ENCODE measurements at places on chromosomes 7 and 10. TPM values are rescaled to one million over a fixed set of nuclear protein-coding genes. Genes with fewer than 3 reads are reported as not detected.

GRCh38 chr10:93601146-93601773 is at the start of gene RBP4:
RBP4 (minus strand) TSS chr10:93601235; CDS start chr10:93601028, 207 bp downstream.
- DNase-seq: no peak

DNA sequence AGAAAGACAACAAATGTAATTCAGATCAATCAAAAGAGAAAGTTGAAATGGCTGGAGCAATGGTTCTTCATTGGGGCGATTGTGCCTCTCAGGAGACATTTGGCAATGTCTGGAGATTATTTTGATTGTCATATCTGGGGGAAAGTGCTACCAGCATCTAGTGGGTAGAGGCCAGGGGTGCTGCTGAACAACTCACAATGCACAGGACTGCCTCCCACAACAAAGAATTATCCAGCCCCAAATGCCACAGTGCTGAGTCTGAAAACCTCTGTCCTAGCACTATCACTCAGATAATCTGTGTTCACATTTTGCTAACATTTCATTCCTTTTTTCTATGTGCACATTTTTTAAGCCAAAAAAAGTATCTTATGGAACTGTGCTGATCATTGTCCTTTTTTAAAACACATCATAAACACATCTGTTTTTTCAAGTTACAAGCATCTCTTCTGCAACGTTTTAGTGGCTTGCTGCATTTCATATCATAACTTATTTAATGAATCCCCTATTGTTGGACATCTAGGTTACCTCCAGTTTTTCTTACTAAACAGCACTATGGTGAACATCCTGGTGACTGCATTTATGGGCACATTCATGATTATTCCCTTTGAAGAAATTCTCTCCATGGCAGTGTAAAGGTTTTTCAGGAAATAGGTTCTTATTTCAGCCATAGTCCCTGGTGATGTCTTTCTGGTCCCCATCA is 114.2 kb downstream of the C10orf105 start:
- no peak for DNase-seq

DNA sequence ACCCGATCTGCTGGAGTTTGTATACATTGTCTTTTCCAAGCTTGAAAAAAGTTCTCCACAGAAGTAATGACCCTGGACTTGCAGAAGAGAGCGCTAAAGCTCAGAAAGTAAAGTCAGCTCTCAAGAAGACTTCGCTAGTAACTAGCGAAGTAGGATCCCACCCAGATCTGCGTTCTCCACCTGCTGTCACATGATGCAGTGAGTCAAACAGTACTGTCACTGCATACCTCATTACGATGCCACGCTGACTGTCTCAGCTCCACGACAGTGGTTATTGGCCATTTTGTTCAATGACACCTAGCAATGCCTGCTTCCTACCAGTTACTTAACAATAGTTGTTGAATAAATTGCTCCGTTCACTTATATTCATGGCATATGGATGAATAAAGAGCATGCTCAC is 29.7 kb upstream of the SEC61G start:
- DNase-seq: no peak

DNA sequence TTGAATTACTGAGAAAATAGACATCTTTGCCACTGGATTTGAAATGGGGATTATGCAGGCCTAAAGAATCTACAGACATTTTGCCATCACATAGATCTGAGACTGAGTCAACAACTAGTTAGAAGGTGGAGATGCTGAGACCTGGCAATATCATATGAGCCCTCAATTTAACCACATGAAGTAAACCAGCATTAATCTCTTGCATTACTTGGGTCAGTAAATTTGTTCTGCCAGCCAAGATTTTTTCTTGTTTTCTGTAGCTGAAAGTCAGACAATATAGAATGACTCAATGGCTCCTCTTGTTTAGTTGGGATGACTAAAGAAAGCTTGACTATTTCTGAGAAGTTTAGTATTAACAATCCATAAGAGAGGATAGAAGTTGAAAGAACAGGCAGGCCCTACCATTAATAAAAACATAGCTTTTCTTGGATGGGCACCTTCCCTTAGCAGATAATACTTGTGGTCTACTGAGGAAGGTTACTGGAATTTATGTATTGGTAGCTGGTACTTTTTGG is 396.7 kb upstream of the SORCS1 start:
- no peak for DNase-seq

DNA sequence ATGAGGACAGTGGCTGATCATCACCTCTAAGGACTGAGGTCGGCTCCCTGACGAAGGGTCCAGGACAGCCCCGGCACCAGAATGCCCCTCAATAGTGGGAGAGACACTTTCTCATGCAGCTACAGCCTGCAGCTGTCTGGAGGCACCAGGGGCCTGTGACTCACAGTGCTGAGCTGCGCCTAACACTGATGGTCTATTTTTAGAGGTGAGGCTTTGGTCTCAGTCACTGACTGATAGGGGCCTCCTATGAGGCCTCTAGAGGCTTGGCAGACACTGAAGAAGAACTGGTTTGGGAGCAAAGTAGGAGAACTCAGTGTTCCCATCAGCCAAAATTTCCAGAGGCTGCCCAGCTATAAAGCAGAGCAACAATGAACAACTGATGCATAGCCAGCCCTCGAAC is 130.1 kb downstream of the COBL start:
- no peak for DNase-seq

DNA sequence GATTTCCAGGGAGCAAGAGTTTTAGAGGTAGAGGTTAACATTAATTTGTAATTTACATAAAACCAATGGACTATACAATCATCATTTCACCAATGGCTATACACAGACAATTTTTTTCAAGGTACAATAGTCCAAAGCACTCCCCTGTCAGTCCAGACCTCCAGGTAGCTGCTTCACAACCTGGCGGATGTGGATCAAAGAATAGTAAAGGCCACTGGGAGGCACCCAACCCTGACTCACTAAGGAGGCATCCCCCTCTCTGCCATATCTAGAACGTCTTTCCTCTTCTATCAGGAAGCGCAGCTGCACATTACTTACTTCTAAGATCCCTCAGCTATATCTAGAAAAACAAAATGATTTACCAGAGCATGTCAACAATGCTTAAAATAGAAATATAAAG is 217.7 kb upstream of the AOAH start:
- no peak for DNase-seq

DNA sequence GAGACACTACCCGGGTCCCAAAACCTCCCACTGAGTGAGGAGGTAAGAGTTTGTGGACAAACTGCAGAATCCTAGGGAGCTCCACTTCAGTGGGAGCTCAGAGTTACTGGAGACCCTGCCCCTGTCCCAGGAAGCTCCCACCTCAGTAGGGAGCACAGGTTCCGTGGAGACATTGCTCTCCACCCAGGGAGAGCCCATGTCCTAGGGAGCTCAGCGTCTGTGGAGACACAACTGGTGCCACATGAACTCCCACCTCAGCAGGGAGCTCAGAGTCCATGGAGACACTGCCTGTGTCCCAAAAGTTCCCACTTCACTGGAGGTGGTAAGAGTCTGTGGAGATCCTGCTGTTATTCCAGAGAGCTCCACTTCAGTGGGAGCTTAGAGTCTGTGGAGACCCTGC is 6.3 kb downstream of the MYO1G start:
- no peak for DNase-seq

GRCh38 chr10:16787361-16787791 is 29.8 kb downstream of the RSU1 start:
- DNase-seq: peak; percentile 37

DNA sequence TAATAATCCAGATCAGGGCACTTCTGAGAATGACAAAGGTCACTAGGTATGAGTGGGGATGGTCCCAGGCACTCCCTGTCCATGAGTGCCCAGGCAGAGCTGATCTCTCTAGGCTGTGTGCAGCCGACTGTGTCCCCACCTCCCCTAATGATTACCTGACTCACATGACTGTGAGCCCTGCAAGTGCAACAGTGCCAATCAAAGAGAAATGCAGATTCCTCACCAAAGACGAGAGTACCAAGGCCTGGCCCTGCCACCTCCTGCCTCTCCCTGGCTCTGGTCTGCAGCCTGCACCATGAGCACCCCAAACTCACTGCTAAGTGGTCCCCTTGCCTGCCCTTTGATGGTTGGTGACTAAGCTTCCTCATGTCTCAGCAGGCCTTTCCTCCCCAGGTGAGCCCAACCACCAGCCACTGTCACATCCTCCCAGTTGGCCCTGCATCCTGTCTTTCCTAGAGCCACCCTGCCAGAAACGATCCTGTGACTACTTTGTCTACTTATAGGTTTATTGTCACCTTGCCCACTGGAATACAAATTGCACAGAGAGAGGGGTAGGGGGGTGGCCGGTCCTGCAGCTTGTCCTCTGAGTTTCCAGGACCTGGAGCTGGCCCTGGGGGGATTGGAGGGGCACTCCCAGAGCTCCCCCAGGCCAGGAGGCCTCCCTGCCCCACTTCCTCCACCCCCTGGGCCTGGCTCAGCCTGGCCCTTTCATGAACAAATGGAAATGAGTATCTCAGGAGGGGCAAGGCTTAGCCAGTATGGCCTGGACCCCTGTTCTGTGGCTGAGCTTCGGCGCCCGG is 22.4 kb upstream of the GDF10 start:
- peak; percentile 61 for DNase-seq

DNA sequence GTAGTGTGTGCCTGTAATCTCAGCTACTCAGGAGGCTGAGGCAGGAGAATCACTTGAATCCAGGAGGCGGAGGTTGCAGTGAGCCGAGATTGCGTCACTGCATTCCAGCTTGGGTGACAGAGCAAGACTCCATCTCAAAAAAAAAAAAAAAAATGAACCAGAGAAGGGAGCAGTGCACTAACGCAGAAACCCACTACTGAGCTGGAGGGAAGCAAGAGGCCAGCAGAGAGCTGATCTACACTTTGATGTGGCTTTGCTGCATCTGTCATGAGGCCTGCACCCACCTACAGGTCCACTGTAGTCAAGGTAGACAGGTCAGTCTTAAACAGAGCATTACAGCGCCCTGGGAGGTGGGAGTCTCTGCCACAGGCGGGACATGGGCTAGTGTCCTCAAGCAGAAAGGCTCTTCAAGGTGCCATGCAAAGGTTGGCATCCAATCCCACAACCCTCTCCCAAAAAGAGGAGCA is 30.0 kb downstream of the MAT1A start:
- DNase-seq: no peak

Gene LRRC17
- total RNA-seq: not detected

Gene RARRES2
- total RNA-seq: not detected

Gene ALOX5
- 13.6 TPM for total RNA-seq

Gene THNSL1
- total RNA-seq: 4.2 TPM

Gene VIPR2
- total RNA-seq: 0.80 TPM

Gene ACTL6B
- not detected for total RNA-seq
